ENCODE measurements at places on chromosomes 6 and 20.
A peak's percentile ranks its signal among the peaks of the same experiment; 100 is the strongest.

DNA sequence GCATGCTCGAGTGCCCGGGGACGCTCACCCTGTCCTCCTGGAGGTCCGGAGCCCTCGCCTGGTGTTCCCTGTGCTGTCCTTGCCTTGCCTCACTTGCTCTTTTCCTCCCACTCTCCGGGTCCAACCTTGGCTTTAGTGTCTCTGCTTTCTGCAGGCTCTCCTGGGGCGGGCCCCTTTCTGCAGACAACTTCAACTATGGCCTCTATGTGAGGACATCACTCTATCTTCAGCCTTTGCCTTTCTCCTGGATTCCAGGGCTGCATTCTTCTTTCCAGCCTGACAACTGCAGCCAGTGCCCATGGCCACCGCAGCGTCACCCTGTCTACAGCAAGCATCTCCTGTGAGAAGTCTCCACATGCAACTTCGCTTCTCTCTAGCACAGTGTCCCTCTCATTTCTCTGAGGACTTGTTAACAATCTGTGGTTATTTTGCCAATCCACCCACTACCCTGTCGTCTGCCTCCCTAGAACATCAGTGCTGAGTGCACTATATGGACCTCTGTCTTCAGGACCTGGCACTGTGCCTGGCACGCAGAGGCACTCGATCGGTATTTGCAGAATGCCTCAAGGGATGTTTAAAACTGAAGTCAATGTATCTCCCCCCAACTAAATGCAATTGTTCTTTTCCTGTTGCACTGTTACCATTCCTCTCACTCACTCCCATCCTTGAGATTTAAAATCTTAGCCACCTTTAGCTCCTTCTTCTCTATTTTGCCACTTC lies 35.9 kb downstream of the FOXC1 start:
- no peak for DNase-seq

DNA sequence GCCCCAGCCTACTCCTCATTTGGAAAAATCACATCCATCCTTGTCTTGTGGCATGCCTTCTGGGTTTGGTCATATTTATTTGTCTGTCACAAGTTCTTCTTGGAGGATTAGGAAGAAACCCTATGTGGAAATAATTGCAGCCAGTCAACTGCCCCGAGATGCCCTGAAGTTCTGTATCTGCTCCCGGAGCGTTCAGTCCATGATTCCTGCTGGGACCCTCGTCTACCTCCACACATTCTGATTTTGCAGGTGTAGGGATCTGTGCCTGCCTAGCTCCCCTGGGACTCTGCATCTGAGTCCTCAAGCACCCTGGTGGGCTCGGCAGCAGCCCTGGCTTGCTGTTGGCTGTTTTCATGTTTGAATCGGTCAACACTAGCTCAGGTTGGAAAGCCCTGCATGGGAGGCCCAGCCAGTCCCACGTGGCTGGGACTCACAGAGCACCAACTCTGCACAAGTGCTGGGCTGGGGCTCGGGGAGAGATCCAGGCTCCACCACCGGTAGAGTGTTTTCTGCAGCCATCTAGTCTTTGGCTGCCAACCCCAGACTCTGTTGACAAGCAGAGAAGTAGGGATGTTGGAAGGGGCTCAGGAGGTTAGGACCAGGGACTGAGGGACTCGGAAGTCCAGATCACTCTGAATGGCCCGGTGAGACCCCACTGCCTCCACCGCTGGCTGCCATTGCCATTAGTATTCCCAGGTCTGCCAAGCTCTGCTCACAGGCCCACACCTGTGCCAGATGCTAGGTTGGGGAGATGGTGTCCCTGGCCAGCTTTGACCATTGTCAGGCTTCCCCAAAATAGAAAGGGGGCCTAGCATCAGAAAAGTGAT lies 183.5 kb upstream of the CST7 start:
- no peak for DNase-seq

GRCh38 chr6:109440331-109441068 lies at the start of the genes PPIL6 and SMPD2:
Gene PPIL6 (minus strand): TSS chr6:109440628. CDS start chr6:109440590, 38 bp downstream.
Gene SMPD2 (plus strand): TSS chr6:109440724. CDS start chr6:109441122, 398 bp downstream.
- DNase-seq, result peak; percentile 89

DNA sequence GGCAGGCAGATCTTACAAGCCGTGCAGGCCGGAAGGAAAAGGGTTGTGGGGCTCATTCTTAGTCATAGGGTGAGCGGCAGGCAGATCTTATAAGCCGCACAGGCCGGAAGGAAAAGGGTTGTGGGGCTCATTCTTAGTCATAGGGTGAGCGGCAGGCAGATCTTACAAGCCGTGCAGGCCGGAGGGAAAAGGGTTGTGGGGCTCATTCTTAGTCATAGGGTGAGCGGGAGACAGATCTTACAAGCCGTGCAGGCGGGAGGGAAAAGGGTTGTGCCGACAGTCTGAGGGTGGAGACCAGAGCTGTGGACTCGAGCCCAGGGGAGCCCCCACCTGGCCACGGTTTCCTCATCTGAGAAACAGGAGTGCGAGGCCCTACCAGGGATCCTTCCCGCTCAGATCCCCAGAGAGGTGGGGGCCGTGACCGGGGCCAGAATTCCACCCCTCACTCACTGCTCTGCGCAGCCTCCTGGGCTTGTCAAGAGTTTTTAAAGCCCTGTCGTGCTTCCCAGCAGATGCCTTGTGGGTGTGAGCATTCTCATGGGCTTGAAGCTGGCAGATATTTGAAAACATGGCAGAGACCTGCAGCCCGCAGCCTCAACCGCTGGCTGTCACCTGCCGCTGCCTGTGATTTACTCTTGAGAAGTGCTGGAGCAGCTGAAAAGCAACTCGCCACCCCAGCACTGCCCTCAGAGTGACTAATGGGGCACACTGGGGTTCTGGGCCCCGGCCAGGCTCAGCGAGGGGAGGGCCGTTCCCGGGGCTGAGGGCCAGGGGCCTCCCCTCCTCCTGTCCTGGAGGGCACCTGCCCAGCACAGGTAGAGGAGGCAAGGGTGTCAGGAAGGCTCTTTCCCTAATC lies 31.9 kb downstream of the NTSR1 start:
- peak; percentile 83 for DNase-seq

DNA sequence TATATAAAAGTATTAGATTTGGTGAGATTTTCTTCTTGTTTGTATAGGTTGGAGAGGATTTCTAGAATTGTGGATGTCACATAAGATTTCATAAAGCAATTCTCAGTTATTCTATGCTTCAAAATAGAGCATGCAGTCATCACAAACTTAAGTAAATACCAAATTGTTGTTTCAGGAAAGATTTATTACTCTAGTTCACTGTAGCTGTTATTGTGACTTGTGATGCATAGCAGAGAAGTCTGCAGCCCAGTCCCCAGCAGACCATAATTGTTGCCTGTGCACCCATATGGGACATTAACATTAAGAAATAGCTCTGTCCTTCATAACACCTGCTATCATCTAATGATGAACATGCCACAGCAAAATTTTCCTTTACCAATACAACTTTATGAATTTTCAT lies 228.0 kb upstream of the FAM83B start:
- no peak for DNase-seq

DNA sequence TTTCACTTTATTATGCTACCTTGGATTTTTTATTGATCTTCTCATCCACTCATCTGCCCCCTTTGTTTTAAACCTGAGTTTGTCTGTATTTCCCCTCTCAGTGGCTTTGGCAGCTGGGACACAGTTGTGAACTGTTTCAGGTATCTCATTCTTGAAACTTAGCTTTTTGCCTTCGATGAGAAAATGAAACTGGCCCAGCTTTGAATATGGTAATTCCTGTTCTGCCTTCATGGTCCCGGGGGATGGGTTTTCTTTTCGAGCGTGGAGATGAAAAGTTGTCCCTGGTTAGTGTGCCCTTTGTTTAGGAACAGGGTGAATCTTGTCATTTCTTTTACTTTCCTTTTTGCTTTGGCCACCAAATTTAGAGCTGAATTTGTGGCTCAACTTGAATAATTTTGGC lies 25.6 kb downstream of the DHX35 start:
- DNase-seq, result no peak

DNA sequence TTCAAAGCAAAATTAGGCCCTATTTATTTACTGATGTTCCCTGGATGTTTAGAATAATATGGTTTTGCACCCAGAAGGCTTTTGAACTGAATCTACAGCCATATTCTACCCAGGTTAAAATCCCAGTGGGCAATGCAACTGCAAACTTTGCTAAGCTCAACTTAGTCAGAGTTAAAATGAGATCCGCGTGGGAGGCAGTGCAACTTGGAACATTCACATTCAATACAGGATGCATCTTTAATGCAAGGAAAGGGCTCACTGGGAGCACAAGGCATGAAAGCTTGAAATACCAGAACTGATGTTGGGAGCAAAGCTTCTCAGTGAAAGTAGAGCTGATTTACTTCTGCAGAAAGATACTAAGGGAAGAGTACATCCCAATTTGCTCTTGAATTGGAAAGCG lies 281.2 kb upstream of the DEFB112 start:
- no peak for DNase-seq

- peak; percentile 30 for DNase-seq
These were observed 104.9 kb upstream of the NXT1 start for GRCh38 chr20:23245553-23246181.

DNA sequence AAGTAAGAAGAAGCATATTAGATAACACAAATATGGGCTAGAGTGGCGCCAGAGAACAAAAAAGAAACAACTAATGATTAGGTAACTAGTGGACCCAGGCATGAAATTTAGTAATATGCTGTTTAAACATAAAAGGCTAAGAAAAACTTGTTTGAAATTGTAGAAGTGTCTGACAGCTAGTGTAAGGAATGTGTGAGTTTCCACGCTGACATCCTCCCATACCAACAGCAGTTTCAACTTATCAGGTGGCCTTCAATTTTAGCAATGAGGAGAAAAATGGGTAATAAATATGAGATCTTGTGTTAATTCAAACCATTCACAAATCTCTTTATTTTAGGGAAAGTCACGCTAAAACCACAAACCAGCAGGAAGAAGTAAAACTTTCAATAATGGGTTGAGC lies 440.2 kb upstream of the FLRT3 start:
- no peak for DNase-seq
